ENCODE measurements at places on chromosomes 7 and 10.
A peak's percentile ranks its signal among the peaks of the same experiment; 100 is the strongest.

- DNase-seq, result no peak
These were observed 1.2 kb upstream of the SGCE start for GRCh38 chr7:94656925-94657731.

GRCh38 chr10:48938990-48939536 lies 577 bp downstream of the LRRC18 start:
- DNase-seq, result no peak

DNA sequence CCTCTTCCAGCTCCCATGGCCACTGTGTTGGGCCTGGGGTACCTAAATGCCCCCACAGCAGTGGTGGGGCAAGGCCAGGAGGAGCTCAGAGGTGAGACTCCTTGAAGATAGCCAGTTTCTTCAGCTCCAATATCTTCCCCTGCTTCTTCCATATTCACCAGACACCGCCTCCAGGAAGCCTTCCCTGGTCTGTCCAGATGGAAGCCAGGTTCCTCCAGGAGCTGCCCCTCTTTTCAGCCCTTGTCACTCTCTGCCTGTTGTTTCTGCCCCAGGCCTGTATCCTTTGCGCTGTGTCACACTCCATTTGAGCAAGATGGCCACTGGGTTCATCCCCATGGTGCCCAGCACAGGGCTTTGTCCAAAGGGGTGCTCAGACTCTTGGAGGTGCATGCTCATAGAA lies 127.7 kb downstream of the MYL10 start:
- DNase-seq, result no peak

DNA sequence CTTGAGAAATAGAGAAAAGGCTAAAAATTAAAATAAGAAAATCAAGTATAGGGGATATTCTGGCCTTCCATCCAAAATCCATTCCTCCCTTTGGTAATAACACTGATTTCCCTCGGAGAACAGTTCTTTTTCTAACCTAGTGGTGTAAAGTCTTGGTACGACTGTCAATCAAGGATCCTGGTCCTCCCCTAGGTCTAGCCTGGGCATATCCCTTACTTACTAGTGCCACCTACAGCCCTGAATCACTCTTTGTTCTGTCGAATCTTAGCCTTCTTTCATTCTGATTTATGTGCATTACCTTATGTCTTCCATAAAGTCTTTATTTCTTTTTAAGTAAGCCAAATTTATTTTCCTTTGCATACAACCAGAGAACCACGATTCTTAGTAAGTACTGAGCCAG lies 298.7 kb upstream of the LRRTM3 start:
- no peak for DNase-seq

GRCh38 chr7:111780527-111780926 lies 218.2 kb upstream of the IMMP2L start:
- DNase-seq, result peak; percentile 41

DNA sequence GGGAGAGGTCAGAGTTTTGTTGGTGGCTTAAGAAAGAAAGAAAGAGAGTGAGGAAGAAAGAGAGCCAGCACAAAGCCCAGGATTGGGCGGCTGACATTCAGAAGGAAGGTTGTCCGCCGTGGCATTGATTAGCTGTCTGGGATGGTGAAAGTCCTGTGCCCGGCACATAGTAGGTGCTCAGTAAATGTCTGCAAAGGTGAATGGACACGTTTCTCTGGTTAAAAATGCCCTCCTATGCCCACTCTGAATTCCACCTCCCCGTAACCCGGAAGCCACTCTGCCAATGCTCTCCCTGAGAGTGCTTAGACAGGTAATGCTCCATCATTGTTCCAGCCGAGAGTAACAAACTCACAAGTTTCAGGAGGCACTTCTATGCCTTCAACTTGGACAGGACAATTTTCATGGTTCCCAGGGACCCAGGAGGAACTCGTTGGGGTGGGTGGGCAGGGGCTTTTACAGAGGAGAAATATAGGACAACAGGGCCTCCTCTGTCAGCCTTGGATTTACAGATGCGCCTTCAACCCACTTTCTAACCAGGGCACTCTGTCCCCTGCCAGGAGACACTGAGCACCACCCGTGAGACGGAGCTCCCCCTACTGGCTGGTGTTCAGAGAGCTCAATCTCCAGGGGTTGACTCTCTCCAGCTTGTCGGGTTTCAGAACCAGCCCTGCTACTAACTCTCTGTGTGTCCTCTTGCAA lies 411.5 kb upstream of the ZMIZ1 start:
- DNase-seq, result peak; percentile 61

GRCh38 chr7:143385891-143386781 lies 5.0 kb downstream of the ZYX start:
- peak; percentile 81 for DNase-seq

GRCh38 chr7:16063221-16063620 lies 358.1 kb downstream of the CRPPA start:
- DNase-seq, result peak; percentile 43

DNA sequence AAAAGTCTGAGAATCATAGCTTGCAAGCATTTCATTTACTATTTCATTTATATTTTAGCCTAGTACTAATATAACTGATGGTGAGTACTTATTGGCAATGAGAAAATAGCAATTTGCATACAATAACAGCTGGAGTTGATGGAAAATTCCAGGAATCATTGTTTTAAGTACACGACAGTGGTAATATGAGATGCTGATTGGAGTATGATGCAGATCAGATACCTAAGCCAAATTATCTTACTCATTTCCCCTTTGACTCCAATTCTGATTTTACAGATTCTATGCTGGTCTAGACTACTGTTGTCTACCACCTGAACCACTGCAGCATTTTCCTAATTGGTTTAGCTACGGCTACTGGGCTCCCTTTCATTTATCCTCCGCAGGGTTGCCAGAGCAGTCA lies 36.7 kb downstream of the GNG11 start:
- no peak for DNase-seq

DNA sequence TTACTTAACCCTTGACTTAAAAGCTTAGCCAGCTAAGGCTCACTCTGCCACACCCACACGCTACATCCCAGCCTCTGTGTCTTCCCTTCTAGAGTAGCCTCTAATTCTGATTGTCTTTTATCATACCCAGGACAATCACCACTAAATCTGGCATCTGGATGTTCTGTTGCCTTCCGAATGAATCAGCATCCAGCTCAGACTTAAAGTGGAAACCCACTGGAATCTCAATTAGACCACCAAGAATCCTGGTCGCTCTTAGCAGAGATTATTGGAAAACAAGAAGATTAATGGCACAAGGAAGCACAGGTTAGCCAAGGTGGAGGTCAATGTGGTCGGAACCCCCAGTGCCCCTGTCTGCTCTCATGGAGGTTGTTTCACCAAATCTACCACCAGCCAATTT lies 404.2 kb upstream of the FOXK1 start:
- DNase-seq, result no peak

GRCh38 chr10:36837416-36837815 lies 288.0 kb upstream of the ANKRD30A start:
- no peak for DNase-seq

All from MV-4-11 (cell line).